ENCODE measurements at places on chromosomes 5 and 9.

- DNase-seq = no peak
These were observed 226.4 kb downstream of the PCSK5 start for GRCh38 chr9:76116913-76117312.

GRCh38 chr9:129410226-129410625 lies 210.7 kb downstream of the C9orf50 start:
- DNase-seq = no peak

- DNase-seq = no peak
These were observed 1.1 kb downstream of the GPBP1 start for GRCh38 chr5:57174890-57175510.

- DNase-seq = no peak
These were observed 255.2 kb downstream of the TMEM167A start for GRCh38 chr5:82821846-82822633.

Data from A673 (cell line).